ENCODE measurements at places on chromosomes 7 and 10.

GRCh38 chr10:5502061-5502521 lies 2.7 kb upstream of the CALML5 start:
- no peak for DNase-seq

DNA sequence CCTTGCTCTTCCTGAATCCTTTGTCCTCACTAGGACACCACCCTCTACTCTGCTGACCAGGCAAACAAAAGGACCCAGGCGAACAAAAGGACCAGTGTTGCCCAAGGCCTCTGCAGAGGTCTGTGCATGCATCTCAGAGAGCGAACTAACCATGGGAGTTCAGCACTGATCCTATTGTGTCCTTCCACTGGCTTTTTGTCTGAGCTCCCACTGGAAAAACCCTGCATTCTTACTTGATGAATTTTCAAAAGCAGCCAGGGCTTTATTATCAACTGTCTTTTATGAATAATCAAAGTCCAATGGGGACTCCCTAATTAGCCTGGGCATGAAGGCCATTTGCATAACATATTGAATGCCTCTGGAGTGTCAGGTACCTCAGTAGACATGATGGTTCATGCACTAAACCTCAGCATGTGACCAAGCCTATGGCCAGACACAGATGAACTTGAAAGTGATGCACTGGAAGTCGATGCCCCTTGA lies 140.6 kb downstream of the KCNMA1 start:
- no peak for DNase-seq

- peak; percentile 91 for DNase-seq
These were observed at the start of gene PIK3AP1 for GRCh38 chr10:96720422-96721206. TSS of gene PIK3AP1 (minus strand) at chr10:96720514. CDS start at chr10:96720394, 120 bp downstream.

DNA sequence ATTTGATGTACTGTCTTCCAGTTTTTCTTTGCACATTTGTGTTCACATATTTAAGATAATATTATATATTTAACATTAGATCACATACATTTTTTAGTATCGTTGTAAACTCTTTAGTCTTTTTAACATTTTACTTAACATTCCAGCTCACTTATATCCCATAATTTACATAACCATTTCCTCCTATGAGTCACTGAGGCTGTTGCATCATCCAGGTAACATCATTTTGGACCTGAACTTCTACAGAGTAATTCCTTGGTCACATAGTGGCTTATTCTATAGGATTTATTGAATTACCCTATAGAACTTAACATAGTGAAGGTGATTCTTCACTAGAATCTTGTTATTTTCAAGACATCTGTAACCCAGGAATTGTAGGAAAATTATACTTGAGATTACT lies 194.4 kb downstream of the POU6F2 start:
- no peak for DNase-seq

DNA sequence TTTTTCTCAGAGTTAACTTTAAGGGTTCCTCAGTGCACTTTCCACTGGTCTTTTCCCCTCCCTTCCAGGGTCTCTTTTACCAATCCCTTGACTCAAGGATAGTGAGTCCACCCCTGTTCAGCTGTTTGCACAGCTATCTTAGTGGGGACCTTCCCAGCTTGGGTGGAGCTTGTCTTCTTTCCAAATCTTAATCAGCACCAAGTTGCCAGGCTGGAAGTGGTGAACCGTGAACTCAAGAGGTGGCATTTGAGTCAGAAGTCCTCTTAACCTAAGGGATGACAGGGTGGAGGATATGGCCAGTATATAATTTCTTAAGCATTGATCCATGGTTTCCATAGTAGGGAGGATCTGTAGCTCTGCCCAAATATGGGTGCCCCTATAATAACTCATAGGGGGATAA lies 25.0 kb downstream of the MAPK8 start:
- DNase-seq, result no peak

GRCh38 chr7:112622159-112622715 lies 141.4 kb downstream of the LSMEM1 start:
- DNase-seq, result no peak

DNA sequence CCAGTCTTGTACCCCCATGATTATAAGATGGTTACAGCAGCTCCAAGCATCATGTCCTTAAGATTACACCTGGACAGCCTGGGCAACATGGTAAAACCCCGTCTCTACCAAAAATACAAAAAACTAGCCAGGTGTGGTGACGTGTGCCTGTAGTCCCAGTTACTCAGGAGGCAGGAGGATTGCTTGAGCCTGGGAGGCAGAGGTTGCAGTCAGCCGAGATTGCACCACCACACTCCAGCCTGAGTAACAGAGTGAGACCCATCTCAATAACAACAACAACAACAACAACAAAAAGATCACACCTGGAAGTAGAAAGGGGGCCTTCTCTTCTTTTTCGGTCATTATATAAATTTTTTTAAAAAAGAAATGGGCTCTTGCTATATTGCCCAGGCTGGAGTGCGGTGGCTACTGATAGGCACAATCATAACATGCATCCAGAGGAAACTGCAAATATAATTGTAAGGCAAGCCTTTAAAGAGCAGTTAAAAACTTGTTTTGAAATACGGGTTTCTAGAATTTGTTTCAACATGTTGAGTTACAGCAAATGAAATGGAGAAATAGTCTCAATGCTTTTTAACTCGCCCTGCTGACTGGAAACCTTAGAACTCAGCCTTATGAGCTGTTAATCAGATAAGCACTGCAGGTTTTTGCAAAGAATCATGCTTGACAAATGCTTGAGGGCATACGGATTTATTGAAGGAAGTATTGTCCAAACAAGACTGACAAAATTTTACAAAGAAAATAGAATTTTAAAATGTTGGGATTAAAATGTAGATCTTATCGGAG lies 4.7 kb upstream of the ENTPD7 start:
- no peak for DNase-seq

DNA sequence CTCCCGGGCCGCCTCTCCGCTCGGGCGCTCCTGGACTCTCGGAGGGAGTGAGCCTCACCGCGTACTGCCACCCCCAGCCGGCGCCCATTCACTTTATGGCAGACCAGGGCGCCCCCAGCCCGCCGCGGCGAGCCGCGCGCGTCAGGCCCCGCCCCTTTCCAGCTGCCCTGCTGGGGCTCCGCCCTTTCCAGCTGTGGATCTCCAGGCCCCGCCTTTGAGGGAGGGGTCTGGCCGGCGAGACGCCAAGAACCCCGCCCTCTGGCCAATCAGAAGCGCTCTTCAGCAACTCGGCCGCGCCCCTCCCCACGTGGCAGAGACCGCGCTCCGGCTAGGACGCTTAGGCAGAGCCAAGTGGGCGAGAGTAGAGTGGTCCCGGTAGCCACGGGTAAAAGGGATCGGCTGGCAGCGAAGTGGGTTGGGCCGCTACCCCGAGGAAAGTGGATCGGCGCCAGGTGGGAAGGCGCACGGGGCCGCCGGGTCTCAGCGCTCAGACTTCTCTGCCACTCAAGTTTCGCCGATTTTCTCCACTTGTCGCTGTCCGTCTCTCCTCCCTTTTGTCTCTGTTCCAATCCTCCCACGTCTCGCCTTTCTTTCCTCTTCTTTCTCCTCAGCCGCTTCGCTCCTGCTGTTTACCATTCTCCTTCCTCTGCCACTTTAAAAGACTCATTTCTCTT lies at the start of gene PITX3:
Gene PITX3 (minus strand): TSS at position 69 of the 674 bp plus-strand sequence. CDS start 9,432 bp downstream, outside the sequence.
- DNase-seq, result peak; percentile 99

GRCh38 chr7:149293946-149294633 lies 32.1 kb downstream of the ZNF783 start:
- no peak for DNase-seq

- DNase-seq, result no peak
These were observed 87.3 kb downstream of the CCSER2 start for GRCh38 chr10:84415539-84416244.

DNA sequence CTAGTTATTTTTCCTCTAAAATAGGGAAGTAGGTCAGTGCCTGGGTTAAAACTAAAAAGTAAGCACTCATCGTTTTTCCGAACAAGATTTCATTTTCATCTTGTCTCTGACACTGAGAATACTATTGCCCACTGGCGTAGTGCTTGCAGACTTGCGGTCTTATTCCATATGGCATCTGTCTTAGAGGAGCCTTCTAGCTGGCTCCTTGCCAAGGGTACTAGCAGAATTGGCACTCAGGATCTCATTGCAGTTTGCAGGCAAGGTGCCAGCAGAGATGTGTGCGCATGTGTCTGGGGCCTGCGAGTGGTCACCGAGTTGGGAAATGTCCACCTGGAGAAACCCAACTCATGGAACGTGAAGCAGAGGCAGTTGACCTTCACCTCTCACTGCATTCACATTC lies 143.4 kb downstream of the CELF2 start:
- no peak for DNase-seq

DNA sequence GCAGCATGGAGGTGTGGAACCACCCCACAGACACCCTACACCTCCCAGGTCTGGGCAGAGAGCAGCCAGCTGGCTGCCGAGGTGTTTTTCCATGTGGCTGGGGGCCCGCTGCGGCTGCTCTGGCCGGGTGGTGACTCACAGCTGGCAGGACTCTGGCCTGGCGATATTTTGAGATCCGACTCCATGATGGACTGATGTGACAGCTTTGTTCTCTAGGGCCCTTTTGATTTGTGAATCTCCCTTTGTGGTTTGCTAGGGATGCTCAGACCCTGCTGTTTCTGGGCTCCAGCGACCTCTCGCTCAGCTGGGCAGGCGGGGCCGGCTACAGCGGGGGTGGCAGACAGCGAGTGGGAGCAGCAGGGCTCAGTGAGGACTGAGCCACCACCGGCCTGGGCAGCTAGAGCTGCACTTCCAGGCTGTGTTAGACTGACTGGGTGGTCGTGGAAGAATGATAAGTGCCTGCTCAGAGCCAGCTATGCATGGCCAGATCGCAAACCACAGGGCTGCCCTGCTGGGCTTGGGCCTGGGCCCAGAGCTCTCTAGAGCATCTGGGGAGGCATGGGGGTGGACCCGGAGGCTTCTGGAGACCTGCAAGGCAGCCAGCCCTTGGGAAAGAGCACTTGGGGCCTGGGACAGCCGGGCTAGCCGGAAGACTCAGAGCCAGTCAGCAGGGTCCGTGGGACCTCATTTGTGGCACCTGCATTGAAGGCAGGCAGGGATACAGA lies 46.2 kb upstream of the GDF10 start:
- no peak for DNase-seq

DNA sequence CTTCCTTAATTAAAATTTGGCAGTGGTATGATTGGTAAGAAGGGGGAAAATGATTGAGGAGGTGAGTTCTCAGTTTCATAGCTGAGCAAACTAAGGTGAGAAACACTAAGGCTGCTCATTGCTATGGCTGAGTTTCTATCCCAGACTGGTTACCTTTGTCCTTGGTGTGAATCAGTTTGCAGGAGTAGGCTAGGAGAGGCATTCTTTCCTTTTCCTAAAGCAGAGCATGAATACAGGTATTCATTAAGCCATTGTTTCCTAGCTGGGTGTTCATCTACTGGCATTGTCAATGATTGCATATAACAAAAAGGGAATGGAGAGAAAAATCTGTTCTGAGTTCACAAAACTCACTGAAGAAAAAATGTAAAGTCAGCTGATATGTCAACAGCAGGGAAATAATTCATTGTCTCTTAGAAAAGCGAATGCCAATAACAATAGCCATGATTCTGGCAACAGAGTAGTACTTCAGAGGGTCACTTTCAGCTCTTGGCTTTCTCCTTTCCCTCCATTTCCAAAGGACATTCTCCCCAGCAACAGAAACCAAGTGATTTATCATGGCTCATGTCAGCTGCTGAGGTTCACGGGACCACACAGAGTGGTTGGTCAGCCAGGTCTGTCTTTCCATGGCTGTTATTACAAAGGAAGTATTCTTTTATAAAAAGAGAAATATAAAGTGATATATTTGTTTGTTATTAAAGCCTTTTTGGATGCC lies 234.0 kb downstream of the BICC1 start:
- no peak for DNase-seq

DNA sequence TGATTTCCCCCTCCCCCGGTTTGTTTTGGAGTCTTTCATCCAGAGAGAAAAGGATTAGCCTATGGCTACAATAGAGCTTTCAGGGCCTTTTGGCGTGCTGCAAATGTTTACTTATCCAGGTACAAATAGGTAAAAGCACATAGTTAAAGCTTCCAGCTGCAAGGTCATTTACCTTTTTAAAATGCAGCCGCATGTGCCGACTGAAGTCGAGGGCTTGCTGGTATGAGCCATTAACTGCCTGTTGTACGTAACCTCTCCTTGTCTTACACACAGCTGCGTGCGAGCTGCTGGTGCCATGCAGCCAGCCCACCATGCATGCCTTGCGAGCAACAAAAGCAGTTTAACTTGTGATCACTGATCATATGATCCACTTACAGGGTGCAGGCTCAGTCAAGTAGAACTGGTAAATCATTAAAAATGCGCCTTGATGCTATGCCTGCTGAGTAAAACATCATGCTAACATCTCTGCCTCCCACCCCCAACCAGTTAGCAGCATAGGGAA lies 866.4 kb downstream of the LRMDA start:
- DNase-seq, result no peak

GRCh38 chr10:46520941-46521340 lies 35.5 kb downstream of the GPRIN2 start:
- DNase-seq, result no peak

DNA sequence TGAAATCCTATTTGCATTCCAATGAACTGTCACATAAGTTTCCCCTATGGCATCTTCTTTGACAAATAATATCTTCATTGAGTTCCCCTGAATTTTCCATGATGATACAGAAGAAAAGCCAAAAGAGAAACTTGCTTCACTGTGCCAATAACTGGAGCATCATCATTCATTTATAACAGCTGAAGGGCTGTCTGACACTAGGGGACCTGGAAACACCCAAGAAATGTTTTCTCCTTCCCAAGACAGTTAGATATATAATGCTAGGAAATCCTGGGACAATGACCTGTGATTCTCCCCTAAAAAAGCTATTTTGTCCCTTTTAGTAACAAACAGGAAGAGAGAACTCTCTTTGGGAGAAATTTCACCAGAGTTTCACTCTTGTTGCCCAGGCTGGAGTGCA lies 133.6 kb downstream of the SEMA3C start:
- no peak for DNase-seq

DNA sequence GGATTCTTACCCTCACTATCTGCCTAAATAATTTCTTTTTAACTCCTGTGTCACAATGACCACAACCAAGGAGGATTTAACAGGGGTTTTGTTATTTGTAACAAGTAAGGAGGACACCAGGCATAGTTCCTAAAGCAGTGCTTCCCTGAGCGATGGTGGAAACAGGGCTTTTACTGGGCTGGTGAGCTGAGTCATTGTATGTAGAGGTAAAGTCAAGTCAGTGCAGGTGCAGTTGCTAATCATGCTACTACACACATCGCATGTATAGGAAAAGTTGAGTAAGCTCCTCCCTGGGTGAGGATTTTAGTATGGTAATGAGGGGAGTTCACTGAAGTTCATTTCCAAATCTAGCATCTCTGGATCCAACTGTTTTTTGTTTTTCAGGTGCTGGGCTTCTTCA lies 22.9 kb upstream of the ABCA13 start:
- DNase-seq, result no peak

GRCh38 chr7:39042670-39043069 lies 65.0 kb downstream of the POU6F2 start:
- DNase-seq, result no peak

Measured in GM20000 (cell line).